ENCODE measurements at places on chromosomes 11 and 22. TPM values are rescaled to one million over a fixed set of nuclear protein-coding genes. Genes with fewer than 3 reads are reported as not detected.

GUCY1A2 gene
- polyA plus RNA-seq: 0.15 TPM

- DNase-seq: no peak
These were observed 123.9 kb upstream of the OPCML start for GRCh38 chr11:133656082-133656635.

GRCh38 chr11:7252683-7253213 is 1.0 kb downstream of the SYT9 start:
- no peak for DNase-seq

DNA sequence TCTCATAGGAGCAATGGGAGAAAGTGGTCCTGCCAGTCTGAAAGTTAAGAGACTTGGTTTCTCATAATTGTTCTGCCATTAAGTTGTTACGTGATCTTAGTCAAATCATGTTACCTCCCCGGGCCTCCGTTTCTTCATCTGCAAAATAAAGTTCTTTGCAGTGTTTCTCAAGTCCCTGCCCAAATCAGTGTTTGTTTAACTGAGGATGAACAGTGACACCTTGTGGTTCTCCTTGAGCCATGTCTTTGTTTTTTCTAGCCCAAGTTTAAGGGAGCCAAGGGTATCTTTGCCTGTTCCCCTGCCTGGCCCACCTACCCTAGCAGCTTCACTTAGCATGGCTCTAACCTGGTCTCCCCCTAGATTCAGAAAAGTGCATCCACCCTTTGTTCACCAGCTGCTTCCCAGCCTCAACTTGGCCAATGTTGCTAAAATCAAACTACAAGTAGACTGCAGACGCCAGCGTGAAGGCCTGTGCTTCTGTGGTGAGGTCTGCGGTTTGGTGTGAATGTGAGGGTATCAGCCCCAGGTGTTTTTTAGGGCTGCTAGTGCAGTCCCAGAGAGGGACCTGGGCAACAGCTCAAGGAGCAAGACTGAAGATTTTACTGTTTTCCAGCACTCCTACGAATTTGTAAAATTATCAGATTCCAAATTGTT is 35.5 kb downstream of the FZD4 start:
- peak; percentile 83 for DNase-seq

DNA sequence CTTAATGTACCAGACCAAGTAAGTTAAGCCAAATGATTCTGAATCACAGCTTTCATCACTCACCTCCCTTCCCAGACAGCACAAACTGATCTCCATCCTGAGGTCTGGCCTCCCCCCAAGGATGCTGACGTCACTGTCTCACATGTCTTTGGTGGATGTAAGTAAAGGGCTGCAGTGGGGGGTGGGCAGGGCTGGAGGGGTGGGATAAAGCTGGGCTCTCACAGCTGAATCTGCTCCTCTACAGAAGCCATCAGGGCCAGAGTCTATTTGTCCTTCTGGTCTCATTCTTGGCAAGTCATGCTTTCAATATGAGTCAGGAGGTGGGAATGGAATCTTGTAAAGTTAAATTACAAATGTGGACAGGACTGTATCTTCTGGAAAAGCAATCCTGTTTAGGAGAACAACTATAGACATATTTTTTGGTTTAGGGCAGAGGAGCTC is 32.7 kb downstream of the P4HA3 start:
- DNase-seq: peak; percentile 92

DNA sequence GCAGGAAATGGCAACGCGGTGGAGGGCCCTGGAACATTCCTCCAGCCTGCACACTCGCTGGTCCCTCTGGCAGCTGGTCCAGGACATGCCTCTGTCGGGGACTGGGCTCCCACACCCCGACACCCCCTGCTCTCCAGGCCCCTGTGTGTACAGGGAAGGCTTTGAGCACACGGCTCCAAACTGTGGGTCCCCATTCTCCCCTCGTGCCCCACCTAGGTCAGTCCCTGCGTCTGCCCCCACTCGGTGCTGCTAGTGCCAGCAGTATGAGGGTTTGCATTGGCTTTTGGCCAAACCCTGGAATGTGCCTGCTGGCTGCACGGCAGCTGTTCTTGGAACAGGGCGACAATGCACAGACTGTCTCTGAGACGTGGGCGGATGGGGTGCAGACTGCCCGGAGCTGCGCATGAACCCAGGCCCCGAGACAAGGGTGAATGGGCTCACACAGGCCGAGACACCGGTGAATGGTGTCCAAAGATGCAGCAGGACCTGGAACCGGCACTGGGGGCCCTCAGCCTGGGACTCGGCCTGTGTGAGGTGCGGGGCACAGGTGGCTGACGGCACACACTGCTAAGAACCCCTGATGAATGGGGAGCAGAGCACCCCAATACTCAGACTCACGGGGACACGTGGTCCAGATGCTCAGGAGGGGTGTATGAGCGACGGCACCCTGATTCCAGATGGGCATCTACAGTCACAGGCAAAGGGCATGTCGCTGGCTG is 7.5 kb upstream of the SYT8 start:
- DNase-seq: peak; percentile 88

- no peak for DNase-seq
These were observed 5.7 kb upstream of the AMBRA1 start for GRCh38 chr11:46599340-46600193.

- no peak for DNase-seq
These were observed 34.1 kb downstream of the GNAZ start for GRCh38 chr22:23104187-23104971.

GRCh38 chr11:111417011-111417765 is 38.1 kb upstream of the POU2AF1 start:
- no peak for DNase-seq
